ENCODE measurements at places on chromosomes 7 and 10. TPM values are rescaled to one million over a fixed set of nuclear protein-coding genes. Genes with fewer than 3 reads are reported as not detected.
A peak's percentile ranks its signal among the peaks of the same experiment; 100 is the strongest.

Gene TMEM229A
- 1.1 TPM for total RNA-seq

Gene GIMAP1
- 8.0 TPM for total RNA-seq

Gene PTPRE
- total RNA-seq: 23.5 TPM

Gene IFIT3
- 6.3 TPM for total RNA-seq

Gene OR2A1
- total RNA-seq: not detected

DNA sequence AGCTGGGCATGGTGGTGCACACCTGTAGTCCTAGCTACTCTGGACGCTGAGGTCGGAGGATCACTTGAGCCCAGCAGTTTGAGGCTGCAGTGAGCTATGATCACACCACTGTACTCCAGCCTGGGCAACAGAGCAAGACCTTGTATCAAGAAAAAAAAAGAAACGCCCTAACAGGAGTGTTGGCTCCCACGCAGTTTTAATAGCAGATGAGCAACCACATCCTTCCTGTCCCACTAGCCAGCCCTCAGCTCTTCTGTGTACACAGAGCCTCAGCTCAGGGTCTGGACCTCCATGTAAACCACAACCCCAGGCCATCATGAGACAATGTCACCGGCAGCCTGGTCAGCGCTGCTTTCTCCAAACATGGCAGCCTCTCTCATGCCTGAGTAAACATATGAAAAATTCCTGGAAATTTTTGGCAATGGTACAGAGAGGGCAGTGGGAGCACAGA, 108.2 kb downstream of the PIP4K2A start:
- no peak for DNase-seq
- peaks cover 16% of the 10 kb centered on the region for H3K4me1 ChIP-seq
- no peaks in the 10 kb centered on the region for H3K27me3 ChIP-seq

DNA sequence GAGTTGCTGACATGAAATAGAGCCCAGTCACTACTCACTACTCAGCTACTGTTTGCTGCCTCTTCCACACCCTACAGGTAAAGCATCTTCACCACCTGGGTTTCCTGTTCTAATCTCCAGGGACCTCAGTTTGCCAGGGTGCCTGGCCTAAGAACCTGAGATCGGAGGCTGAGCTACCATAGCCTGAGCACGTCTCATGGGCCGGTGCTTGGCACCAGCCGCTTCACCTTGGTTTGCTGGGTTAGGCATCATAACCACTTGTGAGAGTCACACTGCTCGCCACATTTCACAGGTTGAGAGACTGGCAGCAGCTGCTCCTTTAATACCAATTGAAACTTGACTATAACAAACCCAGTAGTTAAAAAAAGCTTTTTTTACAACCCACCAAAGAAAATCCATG, 75.1 kb downstream of the EMX2 start:
- H3K4me3 ChIP-seq: no peak overlapping the region
- no peaks in the 10 kb centered on the region for H3K27me3 ChIP-seq
- DNase-seq: peak; percentile 30
- H3K27ac ChIP-seq: no peak overlapping the region
- H3K4me1 ChIP-seq: no peaks in the 10 kb centered on the region

DNA sequence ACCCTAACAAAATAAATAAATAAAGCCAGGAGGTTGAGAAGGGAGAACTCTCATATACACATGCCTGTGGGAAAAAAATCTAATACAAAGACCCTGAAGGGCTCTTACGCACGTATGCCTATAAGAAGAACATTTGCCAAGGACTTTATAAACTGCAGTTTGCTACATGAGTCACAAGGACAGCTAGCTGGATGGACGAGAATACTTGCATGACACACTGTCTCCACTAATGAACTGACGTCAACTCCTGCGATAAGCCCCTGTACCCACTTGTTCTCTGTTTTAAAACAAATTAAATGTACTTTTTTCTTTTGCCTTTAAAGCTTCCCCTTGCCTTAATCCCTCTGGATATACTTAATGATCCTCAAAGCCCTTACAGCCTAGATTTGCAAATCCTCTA, 374.6 kb upstream of the GHITM start:
- no peaks in the 10 kb centered on the region for H3K36me3 ChIP-seq
- no peaks in the 10 kb centered on the region for H3K4me1 ChIP-seq
- no peak overlapping the region for H3K4me3 ChIP-seq

DNA sequence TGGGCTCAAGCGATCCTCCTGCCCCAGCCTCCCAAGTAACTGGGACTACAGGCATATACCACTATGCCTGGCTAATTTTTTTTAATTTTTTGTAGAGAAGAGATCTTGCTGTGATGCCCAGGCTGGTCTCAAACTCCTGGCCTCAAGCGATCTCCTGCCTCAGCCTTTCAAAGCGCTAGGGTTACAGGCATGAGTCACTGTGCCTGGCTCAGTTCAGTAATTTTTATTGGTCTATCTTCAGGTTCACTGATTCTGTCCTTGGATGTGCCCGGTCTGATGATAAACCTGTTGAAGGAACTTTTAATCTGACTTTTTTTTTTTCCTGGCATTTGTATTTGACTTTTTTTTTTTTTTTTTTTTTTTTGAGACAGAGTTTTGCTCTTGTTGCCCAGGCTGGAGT, 40.1 kb upstream of the STRIP2 start:
- H3K36me3 ChIP-seq: no peaks in the 10 kb centered on the region
- H3K27me3 ChIP-seq: no peaks in the 10 kb centered on the region
- DNase-seq: no peak
- H3K27ac ChIP-seq: no peak overlapping the region
- no peaks in the 10 kb centered on the region for H3K4me1 ChIP-seq

GRCh38 chr10:95675403-95676116, 18.2 kb downstream of the TCTN3 start:
- H3K27me3 ChIP-seq: no peaks in the 10 kb centered on the region
- no peaks in the 10 kb centered on the region for H3K4me1 ChIP-seq
- peaks cover 33% of the 10 kb centered on the region for H3K36me3 ChIP-seq
- H3K27ac ChIP-seq: no peak overlapping the region
- DNase-seq: no peak

- no peaks in the 10 kb centered on the region for H3K4me1 ChIP-seq
- H3K4me3 ChIP-seq: no peak overlapping the region
- H3K36me3 ChIP-seq: peaks cover 59% of the 10 kb centered on the region
- no peaks in the 10 kb centered on the region for H3K27me3 ChIP-seq
Measured at GRCh38 chr7:6604458-6604857, 11.0 kb upstream of the ZNF853 start.

- no peak overlapping the region for H3K27ac ChIP-seq
- no peak overlapping the region for H3K4me3 ChIP-seq
- H3K27me3 ChIP-seq: no peaks in the 10 kb centered on the region
- no peak for DNase-seq
Measured at GRCh38 chr7:43196379-43196778, 83.9 kb downstream of the HECW1 start.

- H3K27me3 ChIP-seq: no peaks in the 10 kb centered on the region
- no peak overlapping the region for H3K4me3 ChIP-seq
- DNase-seq: no peak
- H3K27ac ChIP-seq: no peak overlapping the region
- H3K36me3 ChIP-seq: no peaks in the 10 kb centered on the region
Measured at GRCh38 chr7:127918130-127918529, 113.1 kb downstream of the LRRC4 start.

DNA sequence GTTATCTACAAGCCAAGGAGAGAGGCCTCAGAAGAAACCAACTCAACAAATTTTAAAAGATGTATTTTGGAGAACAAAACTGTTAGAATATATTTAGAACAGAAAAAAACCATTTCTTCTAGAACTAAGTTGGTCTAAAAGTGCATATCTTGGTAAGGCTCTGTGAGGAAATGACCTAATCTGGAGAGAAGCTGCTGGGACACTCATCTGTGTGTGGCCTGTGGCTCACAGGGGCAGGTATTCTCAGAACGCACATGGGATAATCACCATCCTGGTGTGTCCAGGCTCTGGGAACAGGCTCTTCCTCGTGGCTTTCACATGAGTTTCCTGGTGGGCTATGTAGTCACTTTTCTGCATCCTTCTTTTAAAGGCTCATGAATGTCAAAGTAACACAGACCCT, 38.1 kb upstream of the PRSS1 start:
- no peaks in the 10 kb centered on the region for H3K4me1 ChIP-seq
- no peak overlapping the region for H3K27ac ChIP-seq

- H3K27ac ChIP-seq: no peak overlapping the region
- no peak overlapping the region for H3K4me3 ChIP-seq
- no peaks in the 10 kb centered on the region for H3K36me3 ChIP-seq
Measured at GRCh38 chr10:61841338-61841875, 60.1 kb upstream of the ARID5B start.

DNA sequence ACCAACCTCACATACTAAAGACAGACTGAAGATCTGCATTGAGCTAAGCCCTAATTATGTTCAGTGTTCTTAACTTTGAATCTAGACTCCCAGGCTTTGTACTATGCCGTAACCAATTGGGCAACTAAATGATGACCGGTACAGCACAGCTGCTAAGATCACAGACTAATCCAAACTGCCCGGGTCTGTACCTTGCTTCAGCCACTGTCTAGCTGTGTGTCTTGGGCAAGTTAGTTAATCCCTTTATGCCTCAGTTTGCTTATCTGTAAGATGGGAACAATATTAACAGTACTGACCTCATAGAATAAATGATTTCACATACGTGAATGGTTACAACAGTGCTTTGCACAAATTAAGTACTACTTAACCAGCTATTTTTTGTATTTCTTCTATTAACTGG, 205.8 kb upstream of the NFE2L3 start:
- no peak overlapping the region for H3K27ac ChIP-seq
- no peak for DNase-seq
- no peaks in the 10 kb centered on the region for H3K36me3 ChIP-seq
- no peak overlapping the region for H3K4me3 ChIP-seq
- no peaks in the 10 kb centered on the region for H3K4me1 ChIP-seq

- no peaks in the 10 kb centered on the region for H3K27me3 ChIP-seq
- no peak for DNase-seq
- no peaks in the 10 kb centered on the region for H3K36me3 ChIP-seq
- no peaks in the 10 kb centered on the region for H3K4me1 ChIP-seq
- H3K27ac ChIP-seq: no peak overlapping the region
- H3K4me3 ChIP-seq: no peak overlapping the region
Measured at GRCh38 chr10:71468363-71469094, 71.8 kb downstream of the CDH23 start.

Data from right atrium auricular region (tissue), 2 donors.